AG09319 (cell line): ENCODE measurements at places on chromosomes 12 and 14.
A peak's percentile ranks its signal among the peaks of the same experiment; 100 is the strongest.

DNA sequence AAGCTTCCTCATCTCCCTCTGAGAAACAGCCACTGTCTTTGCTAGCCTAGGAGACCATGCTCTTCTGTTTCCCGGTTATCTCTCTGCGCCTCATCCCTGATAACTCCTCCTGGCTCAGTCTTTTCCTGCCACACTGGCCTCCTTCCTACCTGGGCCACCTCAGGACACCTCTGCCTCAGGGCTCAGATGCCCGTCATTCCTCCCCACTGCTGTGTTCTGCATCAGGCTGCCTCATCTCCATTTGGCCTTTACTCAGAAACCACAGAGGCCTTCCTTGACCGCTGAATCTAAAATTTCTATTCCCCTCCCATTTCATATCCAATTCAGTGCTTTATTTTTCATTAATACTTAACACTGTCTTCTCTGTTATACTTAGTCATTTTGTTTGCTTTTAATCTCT is 311.0 kb upstream of the RGS6 start:
- DNase-seq = no peak

GRCh38 chr12:25959071-25959961 is 834 bp downstream of the RASSF8 start:
- peak; percentile 81 for DNase-seq

DNA sequence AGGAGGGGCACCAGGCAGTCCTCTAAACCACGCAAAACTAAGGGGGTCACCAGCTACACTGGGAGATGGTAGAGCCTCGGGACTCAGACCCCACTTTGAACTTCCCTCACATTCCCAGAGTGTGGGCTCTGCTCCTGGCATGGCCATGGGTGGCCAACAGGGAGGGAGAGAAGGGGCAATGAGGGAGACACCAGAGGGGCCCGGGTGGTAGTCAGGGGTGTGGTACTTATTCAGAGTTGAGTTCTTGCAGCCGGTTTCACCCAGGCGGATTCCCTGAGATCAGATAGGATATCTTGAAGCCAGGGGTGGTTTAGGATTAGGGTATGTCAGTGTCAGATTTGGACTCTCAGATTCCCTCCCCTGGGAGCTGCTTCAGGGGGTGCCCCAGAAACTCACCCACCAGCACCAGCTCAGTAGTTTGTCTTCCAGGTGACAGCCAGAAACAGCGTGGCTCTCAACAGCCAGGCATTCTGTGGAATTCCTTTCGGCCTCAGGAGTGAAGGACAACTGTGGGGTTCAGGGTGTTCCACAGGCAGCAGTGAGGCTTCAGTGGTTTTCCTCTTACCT is 56.0 kb downstream of the ELK3 start:
- no peak for DNase-seq

- no peak for DNase-seq
Observed at GRCh38 chr12:21877293-21877982, 63.8 kb downstream of the ABCC9 start.

GRCh38 chr14:66746316-66747006 is 238.5 kb downstream of the GPHN start:
- peak; percentile 3 for DNase-seq

DNA sequence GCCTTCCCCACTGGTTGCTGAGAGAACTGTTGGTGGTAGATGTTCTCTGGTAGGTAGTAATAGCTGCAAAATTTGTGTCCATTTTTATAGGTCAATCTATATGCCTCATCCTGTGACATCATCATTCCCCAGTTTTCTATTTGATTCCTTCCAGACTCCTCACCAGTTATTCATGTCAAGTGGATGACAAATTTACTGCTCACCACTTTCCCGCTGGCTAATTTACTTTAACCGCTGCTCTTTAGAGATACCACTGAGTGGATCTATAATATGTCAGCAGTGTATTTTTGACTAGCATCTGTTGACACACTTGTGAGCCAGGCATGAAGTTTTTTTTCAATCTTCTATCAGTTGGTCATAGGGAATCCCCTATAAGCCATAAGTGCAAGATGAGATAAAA is 24.6 kb downstream of the GPR65 start:
- DNase-seq = no peak

- DNase-seq = no peak
Observed at GRCh38 chr14:30252783-30253674, 305.9 kb upstream of the G2E3 start.

GRCh38 chr12:127429551-127430285 is 837.3 kb upstream of the TMEM132C start:
- DNase-seq = no peak

GRCh38 chr14:27056586-27056985 is 458.8 kb upstream of the NOVA1 start:
- no peak for DNase-seq
